CD4-positive, alpha-beta T cell treated with Interleukin-1 beta for 1 hour (primary cell): ENCODE measurements at places on chromosomes 11 and 22.

GRCh38 chr11:130886704-130887103, 29.6 kb downstream of the SNX19 start:
- no peak for DNase-seq

DNA sequence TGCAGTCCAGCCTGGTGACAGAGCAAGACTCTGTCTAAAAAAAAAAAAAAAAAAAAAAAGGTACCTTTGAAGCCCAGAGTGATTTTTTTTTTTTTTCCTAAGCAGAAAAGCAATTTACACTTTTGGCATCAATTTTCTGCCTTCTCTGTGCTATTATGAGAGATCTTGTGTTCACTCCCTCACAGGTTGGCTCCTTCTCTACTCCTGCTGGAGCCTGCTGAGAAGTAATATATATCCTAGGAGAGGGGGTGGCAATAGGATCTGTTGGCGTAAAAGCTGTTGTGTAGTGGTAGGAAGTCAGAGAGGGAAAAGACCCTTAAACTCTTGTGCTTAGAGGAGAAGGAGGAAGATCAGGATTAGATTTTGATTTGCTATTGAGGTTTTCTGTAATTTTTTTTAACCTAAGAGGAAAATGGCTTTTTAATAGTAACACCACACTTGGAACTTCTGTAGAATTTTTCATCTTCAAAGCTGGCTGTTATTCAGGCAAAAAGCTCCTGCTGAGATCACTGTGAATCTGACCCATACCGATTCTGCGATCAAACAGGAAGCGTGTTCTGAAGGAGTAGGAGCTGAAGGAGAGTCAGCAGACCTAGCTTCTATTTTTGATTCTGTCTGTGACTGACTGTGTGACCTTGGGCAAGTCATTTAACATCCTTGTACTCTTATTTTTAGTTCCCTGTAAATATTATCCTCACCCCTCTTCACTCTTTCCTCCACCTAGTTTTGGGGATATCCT, 77.7 kb downstream of the TRIM44 start:
- DNase-seq, result no peak

DNA sequence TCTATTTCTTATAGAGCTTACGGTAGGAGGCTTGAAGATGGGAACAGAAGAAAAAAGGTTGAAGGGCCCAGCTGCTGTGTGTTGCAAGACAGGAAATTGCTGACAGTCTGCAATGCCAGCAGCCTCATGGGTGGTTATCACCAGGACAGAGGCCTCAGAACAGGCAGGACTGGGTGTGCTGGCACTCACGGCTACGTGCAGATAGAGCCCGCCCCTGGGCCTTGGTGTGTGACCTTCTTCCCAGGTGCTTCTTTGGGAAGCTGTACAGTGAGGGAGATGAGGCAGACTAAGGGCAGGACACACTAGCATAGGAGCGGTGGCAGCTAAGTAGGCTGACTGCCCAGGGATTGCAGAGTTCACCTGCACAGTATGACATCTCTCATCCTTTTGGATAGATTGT, 12.6 kb downstream of the PRAME start:
- no peak for DNase-seq

DNA sequence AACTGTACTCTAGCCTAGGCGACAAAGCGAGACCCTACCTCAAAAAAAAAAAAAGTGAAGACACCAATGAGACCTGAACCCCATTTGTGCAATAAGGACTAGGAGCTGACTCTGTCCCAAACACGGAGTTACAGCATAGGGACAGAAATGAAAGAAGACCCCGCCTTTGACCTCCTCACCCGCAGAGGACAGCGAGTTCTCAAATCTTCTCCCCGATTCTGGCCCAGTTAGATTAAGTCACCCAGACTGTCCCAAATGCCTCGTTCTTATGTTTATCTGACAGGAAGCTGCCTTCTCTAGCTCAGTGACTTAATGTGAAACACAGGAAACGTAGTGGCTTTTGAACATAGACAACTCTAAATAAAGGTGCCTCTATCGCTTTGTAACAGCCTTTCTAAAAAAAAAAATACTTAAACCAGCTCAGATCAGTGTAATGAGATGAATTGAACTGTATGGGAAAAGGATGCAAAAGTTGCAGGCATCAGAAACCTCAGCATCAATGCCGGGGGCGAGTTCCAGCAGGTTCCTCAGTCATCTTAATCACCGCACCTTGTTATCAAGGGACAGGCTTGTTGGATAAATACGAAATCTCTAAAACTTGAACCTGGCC, 10.6 kb downstream of the MYH9 start:
- DNase-seq, result peak; percentile 82

GRCh38 chr11:124751391-124751740, 689 bp downstream of the VSIG2 start:
- DNase-seq, result no peak

DNA sequence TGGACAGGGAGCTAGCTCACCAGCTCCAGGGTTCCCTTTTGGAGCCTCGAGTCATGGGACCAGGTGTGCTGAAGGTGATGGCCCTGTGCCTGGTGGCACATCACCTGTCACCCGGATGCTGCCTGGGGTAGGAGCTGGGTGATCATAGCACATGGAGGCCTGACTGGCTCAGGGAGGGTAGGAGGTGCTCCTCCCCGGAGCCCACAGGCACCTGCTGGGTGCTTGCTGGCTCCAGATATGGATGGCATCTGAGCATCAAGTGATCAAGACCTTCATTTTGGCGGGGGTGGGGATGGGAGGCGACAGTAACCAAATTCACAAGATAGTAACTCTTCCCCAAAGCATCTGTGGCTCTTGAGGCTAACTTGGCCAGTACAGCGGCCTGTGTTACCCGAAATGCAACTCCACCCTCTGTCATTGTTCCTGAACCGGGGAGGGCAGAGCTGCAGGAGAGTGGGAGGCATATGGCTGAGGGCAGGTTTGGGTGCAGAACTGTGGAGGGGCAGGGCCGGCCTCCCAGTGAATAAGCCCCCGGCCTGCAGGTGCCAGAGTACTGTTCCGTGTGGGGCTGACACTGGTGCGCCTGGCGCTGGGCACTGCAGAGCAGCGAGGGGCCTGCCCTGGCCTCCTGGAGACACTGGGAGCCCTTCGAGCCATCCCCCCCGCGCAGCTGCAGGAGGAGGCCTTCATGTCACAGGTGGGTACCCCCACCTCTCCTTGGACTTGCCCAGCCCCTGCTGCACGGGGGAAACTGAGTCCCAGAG, 4.7 kb downstream of the TBC1D10C start:
- no peak for DNase-seq

DNA sequence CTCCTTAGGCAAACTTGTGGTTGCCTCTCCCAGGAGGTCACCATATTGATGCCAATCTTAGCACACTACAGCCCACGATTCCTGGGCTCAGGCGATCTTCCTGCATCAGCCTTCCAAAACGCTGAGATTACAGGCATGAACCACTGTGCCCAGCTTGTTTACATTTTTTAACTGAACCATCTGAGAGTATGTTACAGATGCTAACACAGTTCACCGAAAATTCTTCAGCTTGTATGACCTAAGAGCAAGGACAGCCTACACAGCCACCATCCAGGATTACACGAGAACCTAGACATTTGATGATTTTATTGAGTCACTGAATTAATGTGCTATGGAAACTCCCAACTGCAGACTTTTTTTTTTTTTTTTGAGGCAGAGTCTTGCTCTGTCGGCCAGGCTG, 5.8 kb upstream of the LGALS1 start:
- DNase-seq, result no peak

GRCh38 chr11:74896311-74896710, 52.6 kb downstream of the XRRA1 start:
- DNase-seq, result no peak

DNA sequence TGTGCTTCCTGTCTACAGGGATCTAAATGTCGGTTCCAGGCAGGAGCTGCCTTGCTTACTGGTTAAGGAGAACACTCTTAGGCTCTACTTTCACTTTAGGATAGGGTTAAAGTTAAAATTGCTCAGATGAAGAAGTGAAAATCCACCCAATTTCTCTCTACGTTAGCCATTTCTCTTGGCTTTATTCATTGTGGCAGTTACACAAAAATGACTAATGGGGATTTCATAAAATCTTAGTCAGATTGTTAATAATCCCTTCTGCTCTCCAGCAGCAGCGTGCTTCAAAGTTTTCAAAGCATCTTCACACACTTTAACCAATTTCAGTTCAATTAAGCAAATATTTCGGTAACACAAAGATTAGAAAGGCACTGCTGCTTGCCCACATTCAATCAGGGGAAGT, 58.4 kb upstream of the RCN1 start:
- DNase-seq, result no peak

- DNase-seq, result no peak
Observed at GRCh38 chr11:20034941-20035340, 125.3 kb downstream of the DBX1 start.

- no peak for DNase-seq
Observed at GRCh38 chr11:18608376-18608775, 8.8 kb downstream of the MISFA start.

- DNase-seq, result no peak
Observed at GRCh38 chr22:27084130-27084529, 426.7 kb downstream of the MIAT start.

- DNase-seq, result no peak
Observed at GRCh38 chr11:43954241-43954640, 11.8 kb downstream of the C11orf96 start.

- DNase-seq, result no peak
Observed at GRCh38 chr11:27971171-27971570, 136.8 kb downstream of the KIF18A start.

- no peak for DNase-seq
Observed at GRCh38 chr11:46321757-46322156, 25.5 kb upstream of the DGKZ start.

DNA sequence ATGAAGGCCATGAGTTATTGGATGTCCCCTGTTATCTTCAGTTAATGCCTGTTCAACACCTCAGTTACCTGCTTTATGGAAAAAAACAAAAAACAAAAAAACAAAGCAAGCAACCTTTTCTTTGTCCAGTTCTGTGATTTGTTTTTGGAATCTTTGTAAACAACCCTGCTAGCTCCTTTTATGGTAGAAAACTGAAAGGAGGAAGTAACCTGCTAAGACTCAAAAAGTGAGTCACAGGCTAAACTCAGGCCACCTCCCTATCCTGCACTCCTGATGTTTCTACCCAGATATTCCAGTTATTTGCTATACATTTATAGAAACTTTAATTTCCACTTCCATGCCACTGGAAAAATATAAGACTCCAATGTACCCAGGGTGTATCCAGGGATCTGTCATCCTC, 20.6 kb upstream of the TLCD5 start:
- DNase-seq, result no peak

GRCh38 chr11:34327804-34328631, 29.8 kb downstream of the ABTB2 start:
- DNase-seq, result no peak

DNA sequence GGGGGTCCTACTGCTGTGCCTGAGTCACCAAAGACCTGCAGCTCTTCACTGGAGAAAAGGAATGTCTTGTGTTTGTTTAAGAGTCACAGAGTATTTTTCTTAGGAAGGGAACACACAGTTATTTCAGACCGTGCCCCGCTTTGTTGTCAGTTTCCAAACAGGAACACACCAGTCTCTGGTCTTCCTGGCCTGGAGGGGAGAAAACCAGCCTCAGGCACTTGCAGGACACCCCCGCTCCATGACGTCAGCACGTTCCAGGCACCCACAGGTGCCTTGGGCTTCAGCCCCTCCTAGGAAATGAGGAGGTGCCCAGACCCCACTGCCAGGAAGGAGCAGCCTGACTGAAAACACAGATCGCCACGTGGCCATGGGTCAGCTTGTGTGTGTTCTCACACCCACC, 5.4 kb downstream of the DEAF1 start:
- DNase-seq, result no peak

- DNase-seq, result peak; percentile 77
Observed at GRCh38 chr22:50010676-50011446, 1.7 kb downstream of the IL17REL start.

DNA sequence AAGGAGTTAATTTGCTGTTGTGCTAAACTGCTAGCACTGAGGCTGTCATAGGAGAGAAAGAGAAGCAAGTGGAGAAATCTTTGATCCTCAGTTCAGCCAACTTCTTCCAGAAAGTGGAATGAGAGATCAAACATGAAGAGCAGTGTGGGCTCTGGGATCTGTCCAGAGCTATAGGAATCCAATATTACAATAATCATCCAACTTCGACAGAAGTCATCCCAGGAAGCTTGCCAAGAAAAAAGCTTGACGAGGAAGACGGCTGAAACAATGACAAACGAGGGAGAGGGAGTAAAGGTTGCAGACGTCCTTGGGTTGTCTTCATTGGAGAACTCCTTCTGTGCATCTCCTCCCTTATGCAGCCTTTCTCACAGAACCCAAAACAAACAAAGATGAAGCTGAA, 496.2 kb downstream of the INSC start:
- DNase-seq, result no peak

GRCh38 chr11:9160166-9160565, 68.8 kb upstream of the SCUBE2 start:
- peak; percentile 7 for DNase-seq

GRCh38 chr22:35835998-35836691, 118.5 kb downstream of the APOL5 start:
- no peak for DNase-seq

GRCh38 chr11:72297828-72298227, 53.9 kb upstream of the PHOX2A start:
- DNase-seq, result no peak

GRCh38 chr11:35160246-35160824, 21.4 kb downstream of the CD44 start:
- DNase-seq, result peak; percentile 50

DNA sequence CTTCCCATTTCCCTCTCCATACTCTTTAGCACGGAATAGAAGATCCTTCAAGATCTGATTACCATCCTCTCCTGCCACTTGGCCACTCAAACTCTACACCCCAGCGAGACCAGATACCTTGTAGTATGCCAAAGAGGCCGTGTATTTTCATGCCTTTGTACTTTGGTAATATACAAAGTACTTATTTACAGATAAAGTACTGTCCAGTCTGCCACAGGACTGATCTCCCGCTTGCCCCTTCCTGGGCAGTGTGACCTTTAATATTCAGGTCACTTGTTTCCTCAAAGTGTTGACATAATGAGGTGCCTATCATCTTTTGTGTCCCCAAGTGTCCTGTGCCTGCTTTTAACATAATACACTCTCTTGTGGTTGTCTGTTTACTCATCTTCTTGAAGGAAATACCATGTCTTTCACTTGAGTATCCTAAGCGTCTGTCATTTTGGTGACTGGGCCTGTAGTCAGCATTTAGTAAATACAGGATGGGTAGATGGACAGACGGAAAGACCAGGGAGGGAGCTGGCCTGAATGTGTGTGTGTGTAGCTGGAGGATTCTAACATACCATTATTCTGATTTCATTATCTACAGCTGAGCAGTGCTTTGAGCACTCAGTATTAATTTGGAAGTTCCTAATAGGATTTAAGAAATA, 137.4 kb downstream of the NAV2 start:
- DNase-seq, result no peak

- no peak for DNase-seq
Observed at GRCh38 chr11:72321381-72321996, 77.5 kb upstream of the PHOX2A start.
